ENCODE measurements at places on chromosomes 2 and 18. TPM values are rescaled to one million over a fixed set of nuclear protein-coding genes. Genes with fewer than 3 reads are reported as not detected.

DNA sequence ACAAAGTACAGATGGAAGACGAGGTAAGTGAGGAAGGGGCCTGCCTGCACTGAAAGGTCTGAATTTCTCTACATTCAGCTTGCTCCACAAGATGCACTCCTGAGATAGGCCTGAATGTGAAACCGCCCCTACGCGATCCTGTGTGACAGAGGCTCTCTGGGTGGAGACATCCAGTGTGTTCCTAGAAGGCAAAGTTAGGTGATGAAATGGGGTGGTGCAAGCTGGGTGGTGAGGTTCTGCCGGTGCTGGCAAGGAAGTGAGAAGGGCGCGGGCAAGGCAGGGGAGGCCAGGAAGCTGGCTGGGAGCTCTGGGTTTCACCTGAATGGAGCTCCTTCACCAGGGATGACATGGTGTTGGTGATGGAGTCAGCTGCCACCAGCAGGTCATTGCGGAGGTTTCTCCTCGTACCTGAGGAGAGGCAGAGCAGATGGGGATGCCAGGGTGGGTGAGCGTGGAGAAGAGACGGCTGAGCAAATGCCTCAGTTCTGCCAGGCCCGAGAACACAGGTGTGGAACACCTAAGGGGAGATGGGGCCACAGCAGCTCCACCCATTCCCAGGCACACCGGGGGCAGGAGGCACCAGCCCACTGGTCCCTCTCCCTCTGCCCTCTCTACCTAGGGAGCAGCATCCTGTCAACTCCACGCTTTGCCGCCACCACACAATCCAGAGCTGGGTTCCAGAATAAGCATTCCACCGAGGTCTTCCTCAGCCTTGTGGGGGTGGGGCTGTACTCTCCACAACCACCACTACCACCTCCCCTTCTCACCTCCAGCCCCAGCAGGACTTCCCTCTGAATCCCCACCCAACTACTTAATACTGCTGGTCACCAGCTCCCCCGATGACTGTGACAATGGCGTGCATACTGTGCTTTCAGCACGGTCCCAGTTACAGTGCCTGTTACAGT lies 45.5 kb upstream of the DNMT3A start:
- no peak for DNase-seq

DNA sequence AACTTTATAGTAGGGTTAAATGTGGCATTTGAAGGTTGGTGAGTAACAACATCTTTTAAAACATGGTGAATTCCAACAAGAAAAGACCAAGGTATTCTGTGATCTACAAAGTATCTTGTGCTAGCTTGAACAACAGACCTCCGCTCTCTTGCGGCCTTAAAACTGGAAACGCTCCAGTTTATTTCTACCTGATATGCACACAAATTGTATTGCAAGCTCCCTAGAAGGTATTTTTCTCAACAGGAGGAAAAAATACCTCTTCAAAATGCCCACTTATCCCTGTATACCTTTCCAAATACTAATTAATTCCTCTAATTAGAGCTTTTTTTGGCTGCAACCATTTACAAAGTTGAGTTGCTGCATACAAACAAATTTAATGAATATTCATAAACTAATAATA lies 69.5 kb downstream of the KCNH7 start:
- DNase-seq, result no peak

- DNase-seq, result no peak
These were observed 4.4 kb downstream of the ANKRD12 start for GRCh38 chr18:9140984-9141383.

MPP4 gene
- total RNA-seq, result 0.19 TPM

TMEM87B gene
- 21.9 TPM for total RNA-seq

Measured in kidney (tissue), 22 donors.